A549 treated with CpdA at 1 μM for 4 hours (cell line): ENCODE measurements at places on chromosomes 7 and 10. TPM values are rescaled to one million over a fixed set of nuclear protein-coding genes. Genes with fewer than 3 reads are reported as not detected.

The KLF14 gene
- 0.03 to 0.06 TPM (median 0.05 TPM) in 3 of 5 replicates, not detected in the others for total RNA-seq

The NUTM2E gene
- 0.29 to 0.52 TPM (median 0.45 TPM) in 5 replicates for total RNA-seq

The PPRC1 gene
- total RNA-seq, result 51.5 to 65.6 TPM (median 59.4 TPM) in 5 replicates

The NUTM2B gene
- total RNA-seq, result 0.14 to 0.38 TPM (median 0.23 TPM) in 5 replicates

The DDC gene
- total RNA-seq, result 0.77 to 1.6 TPM (median 1.2 TPM) in 5 replicates

The WEE2 gene
- 0.03 TPM in 1 of 5 replicates, not detected in the others for total RNA-seq

The MYOF gene
- 193 to 274 TPM (median 219 TPM) in 5 replicates for total RNA-seq

The POLD2 gene
- total RNA-seq, result 137 to 168 TPM (median 158 TPM) in 5 replicates

The PLA2G12B gene
- not detected in 5 replicates for total RNA-seq

The FAM241B gene
- total RNA-seq, result 18.3 to 21.2 TPM (median 19.5 TPM) in 5 replicates

The PWWP2B gene
- total RNA-seq, result 10.2 to 16.8 TPM (median 16.5 TPM) in 5 replicates

The OR6V1 gene
- not detected in 5 replicates for total RNA-seq

The TRIM50 gene
- total RNA-seq, result not detected in 5 replicates

The FRG2B gene
- 0.24 TPM in 1 of 5 replicates, not detected in the others for total RNA-seq

The CALML3 gene
- total RNA-seq, result not detected in 5 replicates

The TSPAN13 gene
- 10.9 to 14.5 TPM (median 12.8 TPM) in 5 replicates for total RNA-seq
